GM12878 (cell line): ENCODE measurements at places on chromosomes 5 and 9.

DNA sequence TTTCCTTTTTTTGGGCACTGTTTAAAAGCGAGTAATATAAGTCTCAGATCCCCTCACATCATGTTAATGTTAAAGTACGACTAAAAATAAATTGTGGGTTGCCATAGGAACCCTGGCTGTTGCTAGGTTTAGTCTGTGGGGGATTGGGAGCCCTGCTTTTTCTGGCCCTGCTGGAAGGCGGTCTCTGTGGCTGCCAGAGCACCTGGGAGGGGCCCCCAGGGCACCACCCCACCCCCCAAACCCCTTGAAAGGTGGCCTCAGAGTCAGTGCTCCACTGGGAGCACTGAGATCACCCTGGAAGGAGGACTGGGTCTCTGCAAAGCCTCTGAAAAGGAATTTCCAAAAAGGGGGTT is 66.2 kb upstream of the NEURL1B start:
- DNase-seq, result no peak

DNA sequence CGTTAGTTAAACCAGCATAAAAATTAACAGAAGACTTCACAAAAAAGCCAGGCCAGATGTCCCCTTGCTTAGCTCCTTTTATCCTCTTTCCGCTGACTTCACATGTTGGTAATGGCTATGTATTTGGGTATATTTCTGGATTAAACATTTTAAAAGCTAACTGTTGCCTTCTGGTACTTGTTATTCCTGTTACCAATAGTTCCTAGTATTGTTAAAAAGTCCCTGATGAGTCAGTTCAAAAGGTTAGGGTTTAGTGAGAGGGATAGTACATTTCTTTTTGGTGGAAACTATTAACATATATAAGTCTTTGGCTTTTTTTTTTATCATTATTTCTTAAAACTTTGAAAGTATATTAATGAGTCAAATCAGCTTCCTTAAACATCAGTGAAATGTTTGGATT is 103.2 kb upstream of the ELL2 start:
- no peak for DNase-seq

DNA sequence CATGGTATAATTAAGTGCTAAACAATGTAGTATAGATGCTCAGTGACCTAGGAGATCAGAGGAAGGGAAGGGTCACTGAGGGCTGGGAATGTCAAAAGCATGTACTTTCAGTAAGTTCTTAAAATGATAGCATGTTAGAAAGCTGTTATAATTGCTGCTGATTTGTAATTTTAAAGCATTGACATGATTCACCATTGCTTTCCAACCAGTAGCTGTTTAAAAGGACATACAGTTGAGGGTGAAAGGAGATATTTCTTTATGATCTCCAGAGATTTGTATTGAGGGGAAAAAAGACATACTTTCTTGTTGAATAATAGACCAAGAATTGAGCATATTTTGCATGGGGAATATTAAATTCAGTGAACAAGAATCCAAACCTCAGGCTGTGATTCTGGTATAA is 1.2 kb upstream of the SLC1A3 start:
- DNase-seq, result no peak

GRCh38 chr5:91235271-91235694 is 147.8 kb downstream of the ARRDC3 start:
- DNase-seq, result no peak

GRCh38 chr5:131947445-131947844 is 2.0 kb upstream of the MEIKIN start:
- DNase-seq, result no peak

GRCh38 chr9:86723346-86723745 is 224.0 kb downstream of the GAS1 start:
- DNase-seq, result no peak

- no peak for DNase-seq
These were observed 82.6 kb upstream of the ADAMTS19 start for GRCh38 chr5:129377504-129377903.
